ENCODE measurements at places on chromosomes 1 and 21.

DNA sequence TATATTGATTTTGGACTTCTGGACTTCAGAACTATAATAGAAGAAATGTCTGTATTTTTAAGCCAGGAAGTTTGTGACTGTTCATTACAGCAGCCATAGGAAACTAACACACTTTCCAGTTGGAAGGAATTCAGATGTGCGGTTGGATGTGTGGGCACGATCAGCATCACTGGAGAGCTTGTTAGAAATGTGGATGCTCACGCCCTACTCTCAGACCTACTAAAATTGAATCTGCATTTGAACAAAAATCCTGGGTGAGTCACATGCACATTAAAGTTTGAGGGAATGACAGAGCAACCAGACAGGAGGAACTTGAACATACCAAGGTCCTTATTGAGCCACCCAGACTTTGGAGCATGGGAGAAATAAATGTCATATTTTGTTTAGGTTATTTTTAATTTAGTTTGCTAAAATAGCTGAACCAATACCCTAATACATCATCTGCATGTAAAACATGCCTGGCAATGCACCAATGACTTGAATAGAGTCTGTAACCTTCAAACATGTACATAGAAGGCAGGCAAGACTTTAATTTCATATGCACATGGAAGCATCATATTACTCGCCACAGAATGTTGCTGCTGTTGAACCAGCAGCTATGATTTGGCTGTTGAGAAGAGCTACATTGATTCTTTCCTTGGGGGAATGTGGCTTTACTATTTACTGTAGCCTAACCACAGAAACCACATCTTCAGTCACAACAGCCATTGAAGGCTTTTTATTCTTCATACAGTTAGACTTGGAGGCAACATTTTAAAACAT, 346.2 kb downstream of the BARHL2 start:
- no peak for DNase-seq

DNA sequence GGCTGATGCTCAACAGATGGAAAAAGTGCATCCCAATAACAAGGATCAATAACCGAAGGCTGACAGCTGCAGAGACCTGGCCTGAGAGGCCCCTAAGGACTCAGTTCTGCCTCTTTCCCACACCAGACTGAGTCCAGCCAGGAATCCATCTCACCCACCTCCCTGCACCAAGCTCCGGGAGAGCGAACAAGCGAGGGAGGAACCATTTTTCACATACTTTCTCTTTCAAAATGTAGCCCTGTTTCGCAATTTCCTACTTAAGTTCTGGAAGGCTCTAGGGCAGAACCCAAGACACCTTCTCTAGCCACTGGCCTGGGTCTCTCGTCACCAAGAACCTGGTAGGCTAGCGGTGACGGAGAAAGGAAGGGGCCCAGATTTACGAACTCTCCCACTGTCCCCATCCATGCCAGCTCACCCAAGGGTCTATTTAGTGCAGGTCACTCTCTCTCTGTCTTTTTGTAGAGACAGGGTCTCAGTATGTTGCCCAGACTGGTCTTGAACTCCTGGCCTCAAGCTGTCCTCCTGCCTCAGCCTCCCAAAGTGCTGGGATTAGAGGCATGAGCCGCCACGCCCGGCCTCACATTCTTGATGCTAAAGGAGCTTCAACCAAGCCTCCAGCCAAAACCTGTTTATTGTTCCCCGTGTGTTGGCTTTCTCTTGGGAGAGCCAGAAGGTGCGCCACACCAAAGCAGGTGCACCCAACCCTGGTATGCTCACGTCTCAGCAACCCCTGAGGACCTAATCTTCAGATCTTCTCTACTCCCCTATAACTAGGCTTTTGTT, 10.9 kb upstream of the GNL2 start:
- no peak for DNase-seq

- DNase-seq = no peak
Observed at GRCh38 chr21:31456201-31456600, 112.1 kb upstream of the TIAM1 start.

DNA sequence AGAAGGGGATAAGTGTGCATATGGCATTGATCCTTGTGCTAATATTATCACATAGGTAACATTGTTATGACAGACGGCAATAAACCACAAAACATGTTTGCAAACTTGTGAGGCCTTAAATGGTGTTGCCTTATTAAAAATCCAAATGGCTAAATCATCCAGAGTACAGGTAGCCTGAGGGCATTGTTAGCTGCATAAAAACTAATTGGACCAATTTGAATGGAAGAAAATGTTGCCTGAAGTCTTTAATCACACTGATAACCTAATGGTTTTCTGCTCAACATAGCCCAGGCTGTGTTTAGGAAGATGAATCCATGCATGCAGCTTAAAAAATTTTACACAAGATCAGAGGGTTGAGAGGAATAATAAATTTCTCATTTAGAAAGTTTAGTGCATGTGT, 19.4 kb upstream of the LRRC53 start:
- DNase-seq = peak; percentile 51

- no peak for DNase-seq
Observed at GRCh38 chr1:5165762-5166161, 511.4 kb downstream of the AJAP1 start.

GRCh38 chr21:43814215-43815106, 25.1 kb downstream of the RRP1 start:
- no peak for DNase-seq

GRCh38 chr1:189706594-189706993, 771.1 kb downstream of the BRINP3 start:
- no peak for DNase-seq

- DNase-seq = no peak
Observed at GRCh38 chr1:39335216-39335615, 130.7 kb downstream of the MACF1 start.

GRCh38 chr1:161719325-161719611, 2.1 kb upstream of the FCRLB start:
- DNase-seq = no peak

GRCh38 chr1:38738207-38738606, 121.4 kb downstream of the RRAGC start:
- DNase-seq = no peak

DNA sequence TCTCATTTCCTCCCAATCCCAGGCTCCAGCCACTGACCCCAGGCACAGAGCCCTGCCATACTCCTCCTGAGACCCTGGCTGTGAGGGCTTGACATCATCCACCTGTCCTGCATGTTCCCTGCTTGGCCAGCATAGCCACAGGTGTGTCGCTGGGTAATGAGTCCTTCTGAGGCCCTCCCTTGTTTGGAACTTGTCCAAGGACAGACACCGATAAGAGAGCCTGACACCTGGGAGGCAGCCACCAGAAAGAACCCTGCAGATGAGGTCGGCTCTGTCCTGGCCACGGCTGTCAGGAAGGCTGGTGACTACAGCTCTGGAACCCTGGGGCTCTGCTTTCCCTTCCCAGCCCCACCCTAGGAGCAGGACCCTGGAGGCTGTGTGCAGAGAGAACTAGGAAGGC, 34.6 kb downstream of the TMEM63A start:
- no peak for DNase-seq

- DNase-seq = no peak
Observed at GRCh38 chr1:3348196-3348865, 106.1 kb upstream of the ARHGEF16 start.

- no peak for DNase-seq
Observed at GRCh38 chr21:44516342-44516741, 23.7 kb downstream of the KRTAP10-1 start.

DNA sequence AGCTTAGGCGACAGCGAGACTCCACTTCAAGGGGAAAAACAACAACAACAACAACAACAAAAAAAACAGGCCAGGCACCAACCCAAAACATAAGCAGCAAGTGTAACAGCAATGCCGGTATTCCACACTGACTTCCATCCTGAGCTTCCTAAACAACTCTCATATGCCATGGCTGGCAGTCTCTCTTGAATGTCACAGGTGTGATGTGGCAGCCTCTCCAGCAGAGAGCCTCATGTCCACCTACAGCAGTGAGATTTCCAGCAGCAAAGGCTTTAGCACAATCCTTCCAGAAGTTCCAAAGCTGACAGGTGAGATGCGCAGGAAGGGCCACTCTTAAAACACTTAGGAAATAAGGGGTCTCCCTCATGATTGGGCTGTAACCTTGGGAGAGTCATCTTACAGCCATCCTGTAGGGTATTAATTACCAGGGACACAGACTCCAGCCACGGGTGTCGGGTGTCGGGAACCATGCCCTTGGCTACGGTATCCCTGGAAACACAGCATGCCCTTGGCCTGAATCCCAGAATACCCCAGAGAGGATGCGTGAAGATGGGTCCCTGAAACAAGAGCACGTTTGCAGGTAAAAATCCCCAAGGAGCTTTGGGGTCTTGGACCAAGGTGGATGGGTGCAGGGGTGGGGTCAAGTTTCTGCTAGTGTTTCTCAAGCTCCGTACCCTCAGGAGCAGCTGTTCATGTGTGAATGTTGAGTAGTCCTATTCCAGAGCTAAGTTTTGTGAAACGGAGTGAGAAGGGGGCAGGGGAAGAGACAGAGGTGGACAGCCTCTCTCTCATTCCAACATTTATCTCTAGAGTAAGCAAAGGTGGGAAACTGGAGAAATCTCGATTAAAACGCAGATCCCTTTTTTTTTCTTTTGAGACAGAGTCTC, 31.4 kb downstream of the CLSTN1 start:
- peak; percentile 75 for DNase-seq

DNA sequence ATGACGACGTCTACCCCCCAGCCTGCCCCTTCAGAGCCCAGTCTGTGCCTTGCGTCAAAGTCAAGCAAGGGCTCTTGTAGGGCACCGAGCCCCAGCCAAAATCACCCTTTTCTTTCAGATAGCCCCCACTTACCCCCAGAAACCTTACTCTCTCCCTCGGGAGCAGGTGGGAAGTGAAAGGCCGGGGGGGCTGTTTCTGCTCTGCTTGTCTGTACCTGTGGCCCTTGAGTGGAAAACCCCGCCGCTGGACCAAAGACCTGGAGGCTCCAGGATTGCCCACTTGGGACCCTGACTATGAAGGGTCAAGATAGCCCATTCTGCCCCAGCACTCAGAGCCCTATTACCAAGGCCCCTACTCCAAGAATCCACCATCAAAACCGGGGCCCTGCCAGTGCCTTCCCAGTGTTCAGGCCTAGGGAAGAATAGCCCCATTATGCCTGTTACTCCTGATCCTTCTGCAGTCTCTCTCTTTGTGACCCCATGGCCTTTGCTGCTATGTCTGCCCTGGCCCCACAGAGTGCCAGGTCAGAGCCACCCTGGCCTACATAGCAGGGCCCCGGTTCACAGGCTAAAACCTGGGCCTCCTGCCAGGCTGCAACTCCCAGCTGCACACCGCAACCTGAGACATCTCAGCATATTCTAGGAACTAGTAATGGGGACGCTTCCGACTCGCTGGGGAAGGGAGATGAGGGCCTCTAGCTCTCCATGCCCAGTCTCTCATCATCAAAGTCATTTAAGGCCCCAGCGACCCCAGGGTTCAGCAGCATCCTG, 22.2 kb upstream of the HPDL start:
- DNase-seq = no peak

GRCh38 chr1:192477630-192478029, 97.9 kb upstream of the RGS1 start:
- DNase-seq = no peak

DNA sequence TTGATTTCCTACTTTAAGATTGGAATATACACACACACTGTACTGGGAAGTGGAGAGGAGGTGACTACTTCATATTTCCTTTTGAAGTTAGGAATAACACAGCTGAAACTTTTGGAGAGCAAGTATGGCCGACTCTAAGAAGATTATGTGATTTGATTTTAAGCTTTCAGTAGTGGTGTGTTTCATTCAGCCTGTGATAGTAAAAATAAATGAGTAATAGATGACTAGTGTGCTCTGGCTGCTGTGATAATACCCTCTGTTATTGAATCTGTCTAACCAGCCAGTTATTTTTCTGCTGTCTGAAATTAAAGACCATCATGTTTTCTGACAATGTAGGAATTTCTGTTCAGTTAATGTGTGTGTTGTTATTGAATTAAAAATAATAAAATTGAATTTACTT, 48.3 kb downstream of the CTTNBP2NL start:
- DNase-seq = no peak

DNA sequence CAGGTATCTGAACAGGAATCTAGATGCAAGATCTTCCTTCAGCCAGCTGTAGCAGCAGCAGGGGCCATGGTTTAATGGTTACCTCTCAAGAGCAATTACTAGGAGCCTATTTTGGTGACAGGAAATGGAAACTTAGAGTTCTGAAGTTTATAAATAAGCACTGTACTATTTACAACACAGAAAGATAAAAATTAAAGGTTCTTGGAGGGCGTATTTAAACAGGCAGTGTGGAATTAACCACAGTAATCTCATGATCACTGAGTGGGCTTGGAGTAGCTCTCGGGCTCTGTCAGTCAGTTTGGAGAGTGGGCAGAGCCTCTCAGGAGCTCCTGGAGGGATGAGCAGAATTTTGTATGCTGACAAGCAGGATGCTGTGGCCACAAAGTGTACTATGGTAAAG, 10.2 kb upstream of the FCRL5 start:
- no peak for DNase-seq

DNA sequence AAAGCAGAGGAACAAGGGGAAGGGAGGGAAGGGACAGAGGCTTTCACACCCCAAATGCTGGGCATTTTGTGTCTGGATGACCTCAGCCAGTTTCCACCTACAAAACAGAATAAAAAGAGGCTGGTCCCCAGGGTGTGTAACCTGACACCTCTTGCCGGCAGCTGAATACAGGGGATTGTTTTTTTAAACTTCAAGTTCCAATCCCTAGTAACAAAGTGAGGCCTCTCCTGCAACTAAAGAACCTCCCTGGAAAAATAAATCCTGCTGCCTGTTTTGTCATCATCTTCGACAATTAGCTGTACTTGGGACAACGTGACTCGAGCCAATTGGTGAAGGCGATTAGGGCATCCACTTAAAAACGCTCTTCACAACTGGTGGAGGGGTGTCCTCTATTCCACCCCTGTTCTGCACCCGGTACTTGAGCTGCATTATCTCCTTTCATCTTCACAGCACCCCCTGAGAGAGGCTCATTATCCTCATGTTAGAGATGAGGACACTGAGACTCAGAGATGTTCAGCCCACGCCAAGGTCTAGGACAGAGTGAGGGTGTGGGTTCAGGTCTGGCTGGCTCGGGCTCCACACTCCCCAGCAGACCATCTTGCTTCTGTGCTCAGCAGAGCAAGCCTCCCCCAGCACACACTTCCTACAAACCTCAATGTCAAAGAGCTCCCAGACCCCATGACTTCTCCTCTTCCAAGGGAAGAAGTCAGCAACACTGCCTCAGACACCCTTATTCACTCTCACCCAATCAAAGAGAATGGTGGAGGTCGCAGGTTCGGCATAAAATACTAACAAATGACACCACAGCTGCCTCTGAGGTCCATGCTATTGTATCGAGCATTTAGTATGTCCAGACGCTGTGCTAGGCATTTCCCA, 15.2 kb downstream of the ITPKB start:
- peak; percentile 67 for DNase-seq

GRCh38 chr1:152855661-152856060, 4.1 kb upstream of the LCE7A start:
- no peak for DNase-seq
